ENCODE measurements at places on chromosomes 13 and 19. TPM values are rescaled to one million over a fixed set of nuclear protein-coding genes. Genes with fewer than 3 reads are reported as not detected.
A peak's percentile ranks its signal among the peaks of the same experiment; 100 is the strongest.

- DNase-seq: no peak
Observed at GRCh38 chr13:24076109-24076508, 84.4 kb upstream of the SPATA13 start.

SIX5 gene
- 51.1 TPM for polyA plus RNA-seq

DNA sequence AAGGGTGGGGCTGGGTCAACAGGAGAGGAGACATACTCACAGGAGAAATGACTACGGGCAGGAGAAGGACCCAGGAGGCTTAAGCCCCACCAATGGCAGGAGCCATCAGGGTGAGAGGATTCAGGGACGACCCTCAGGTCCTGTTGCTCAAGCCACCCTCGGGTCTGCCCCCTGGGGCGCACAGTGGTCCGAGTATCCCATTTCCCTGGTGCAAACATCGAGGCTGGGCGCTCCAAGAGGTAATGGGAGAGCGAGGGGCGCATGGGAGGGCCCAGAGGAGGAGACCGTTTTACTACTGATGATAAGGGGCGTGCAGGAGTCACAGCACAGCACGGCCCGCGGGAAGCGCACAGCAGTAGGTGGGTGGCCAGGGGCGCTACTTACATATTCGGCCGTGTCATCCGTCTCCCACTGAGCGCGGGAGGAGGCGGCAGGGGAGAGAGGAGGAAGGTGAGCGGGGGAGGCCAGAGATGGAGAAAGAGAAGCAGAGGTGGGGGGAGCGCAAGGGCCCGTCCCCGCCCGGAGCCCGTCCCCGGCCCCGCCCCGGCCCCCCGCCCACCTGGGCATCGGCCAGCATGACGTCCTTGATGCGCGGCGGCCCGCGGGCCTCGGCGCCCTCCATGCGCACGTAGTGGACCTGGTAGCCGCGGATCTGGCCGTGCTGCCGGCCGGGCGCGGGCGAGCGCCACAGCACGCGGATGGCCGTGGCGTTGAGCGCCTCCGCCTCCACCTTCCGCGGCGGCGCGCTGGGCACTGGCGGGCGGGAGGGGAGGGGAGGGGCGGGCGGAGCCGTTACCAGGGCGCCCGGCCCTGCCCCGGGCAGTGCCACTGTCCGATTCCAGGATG lies 111.5 kb downstream of the PTPRS start:
- DNase-seq: no peak

PRX gene
- polyA plus RNA-seq: 6.7 TPM

- DNase-seq: no peak
Observed at GRCh38 chr13:110509971-110510786, 51.3 kb downstream of the RAB20 start.

DNA sequence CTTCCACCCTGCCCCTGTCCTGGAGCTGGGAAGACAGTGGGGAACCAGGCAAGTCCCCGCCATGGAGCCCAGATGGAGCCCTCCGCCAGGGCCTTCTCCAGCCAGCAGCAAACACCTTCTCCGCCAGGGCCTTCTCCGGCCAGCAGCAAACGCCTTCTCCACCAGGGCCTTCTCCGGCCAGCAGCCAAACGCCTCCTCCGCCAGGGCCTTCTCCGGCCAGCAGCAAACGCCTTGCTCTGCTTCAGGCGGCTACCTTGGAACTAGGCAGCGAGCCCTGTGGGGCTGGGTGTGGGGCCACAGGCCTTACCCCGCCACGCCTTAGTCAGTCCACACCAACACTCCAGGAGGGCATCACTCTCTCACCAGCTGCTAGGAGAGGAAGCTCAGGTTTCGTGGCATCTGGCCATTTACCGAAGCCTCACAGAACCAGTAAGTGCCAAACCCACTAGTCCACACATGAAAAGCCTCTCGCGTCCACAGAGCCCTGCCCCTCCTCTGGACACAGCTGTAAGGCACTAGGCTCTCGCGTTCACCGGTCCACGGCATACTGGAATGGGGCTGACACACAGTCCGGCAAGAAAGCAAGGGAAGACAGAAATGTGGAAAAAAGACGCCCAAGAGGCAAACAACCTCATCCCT lies 41.0 kb downstream of the MLLT1 start:
- no peak for DNase-seq

GRCh38 chr19:2255112-2255845 lies 938 bp downstream of the JSRP1 start:
- DNase-seq: no peak

- no peak for DNase-seq
Observed at GRCh38 chr13:21717817-21718216, 46.9 kb downstream of the FGF9 start.

DNA sequence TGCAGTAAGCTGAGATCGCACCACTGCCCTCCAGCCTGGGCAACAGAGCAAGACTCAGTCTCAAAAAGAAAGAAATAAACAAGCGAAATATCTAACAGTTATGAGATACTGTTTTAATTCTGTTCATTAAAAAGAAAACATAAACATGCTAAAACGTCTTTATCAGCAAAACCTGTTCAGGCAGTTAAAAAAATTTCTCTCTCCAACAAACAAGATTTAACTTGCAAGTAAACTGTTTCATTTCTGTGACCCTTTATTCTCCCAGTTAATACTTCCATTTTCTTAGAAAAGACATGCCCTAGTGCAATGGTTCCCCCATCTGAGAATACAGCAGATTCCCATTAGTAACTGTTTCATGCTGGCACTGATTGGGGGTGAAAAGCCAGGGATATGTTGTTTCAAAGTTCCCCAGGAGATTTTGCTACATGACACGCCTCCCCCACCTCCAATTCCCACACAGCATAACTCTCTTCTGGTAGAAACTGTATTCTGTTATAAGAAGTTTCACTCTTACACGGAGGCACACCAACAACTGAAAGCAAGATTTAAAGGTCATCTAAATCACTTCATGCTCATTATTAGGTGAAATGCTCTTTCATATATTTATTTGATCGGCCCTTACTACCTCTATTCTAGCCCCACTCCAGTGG lies 24.4 kb downstream of the ELF1 start:
- no peak for DNase-seq

ASPDH gene
- not detected for polyA plus RNA-seq

LIPE gene
- 30.2 TPM for polyA plus RNA-seq

DNA sequence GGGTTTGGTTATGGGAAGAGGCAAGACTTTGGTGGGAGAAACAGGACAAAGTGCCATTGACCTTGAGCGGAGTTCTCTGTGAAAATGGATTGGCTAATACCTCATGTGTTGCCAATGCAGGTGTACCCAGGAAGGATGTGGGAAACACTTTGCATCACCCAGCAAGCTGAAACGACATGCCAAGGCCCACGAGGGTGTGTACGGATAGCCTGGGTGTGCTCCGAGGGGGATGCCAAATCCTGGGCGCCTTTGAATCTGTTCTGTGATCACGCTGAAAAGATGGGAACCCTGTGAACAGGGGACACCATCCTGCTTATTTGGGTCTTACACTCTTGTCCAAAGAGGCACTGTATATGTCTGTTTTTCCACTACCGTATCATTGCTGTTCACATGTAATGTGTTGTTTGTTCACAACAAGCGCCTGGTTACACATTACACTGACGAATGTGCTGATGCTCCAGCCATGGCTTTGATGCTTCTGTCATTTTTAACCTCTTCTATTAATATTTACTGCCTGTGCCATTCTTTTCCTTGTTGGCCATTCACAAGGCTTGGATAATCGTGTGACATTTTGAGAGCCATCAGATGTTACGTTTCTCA lies 8.3 kb downstream of the GTF3A start:
- no peak for DNase-seq

DNA sequence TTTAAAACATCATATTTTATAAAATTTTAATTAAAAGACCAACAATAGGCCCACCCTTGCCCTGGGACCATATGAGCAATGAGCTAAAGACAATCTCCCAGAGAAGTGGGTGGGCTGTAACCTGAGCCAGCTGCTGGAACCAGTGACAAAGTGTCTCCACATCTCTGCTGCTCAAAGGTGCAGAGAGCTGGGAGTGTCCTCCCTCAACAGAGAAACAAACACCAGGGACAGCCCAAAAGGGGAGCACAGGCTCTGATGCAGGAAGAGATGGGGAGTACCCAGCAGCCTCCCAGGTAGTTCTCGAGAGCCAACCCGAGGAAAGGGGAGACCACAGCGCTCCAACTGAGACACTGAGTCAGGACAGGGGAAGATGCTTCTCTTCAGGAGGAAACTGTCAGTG lies 39.1 kb downstream of the DOCK9 start:
- no peak for DNase-seq

GRCh38 chr13:76570510-76570971 lies 315.7 kb downstream of the KCTD12 start:
- DNase-seq: no peak

DNA sequence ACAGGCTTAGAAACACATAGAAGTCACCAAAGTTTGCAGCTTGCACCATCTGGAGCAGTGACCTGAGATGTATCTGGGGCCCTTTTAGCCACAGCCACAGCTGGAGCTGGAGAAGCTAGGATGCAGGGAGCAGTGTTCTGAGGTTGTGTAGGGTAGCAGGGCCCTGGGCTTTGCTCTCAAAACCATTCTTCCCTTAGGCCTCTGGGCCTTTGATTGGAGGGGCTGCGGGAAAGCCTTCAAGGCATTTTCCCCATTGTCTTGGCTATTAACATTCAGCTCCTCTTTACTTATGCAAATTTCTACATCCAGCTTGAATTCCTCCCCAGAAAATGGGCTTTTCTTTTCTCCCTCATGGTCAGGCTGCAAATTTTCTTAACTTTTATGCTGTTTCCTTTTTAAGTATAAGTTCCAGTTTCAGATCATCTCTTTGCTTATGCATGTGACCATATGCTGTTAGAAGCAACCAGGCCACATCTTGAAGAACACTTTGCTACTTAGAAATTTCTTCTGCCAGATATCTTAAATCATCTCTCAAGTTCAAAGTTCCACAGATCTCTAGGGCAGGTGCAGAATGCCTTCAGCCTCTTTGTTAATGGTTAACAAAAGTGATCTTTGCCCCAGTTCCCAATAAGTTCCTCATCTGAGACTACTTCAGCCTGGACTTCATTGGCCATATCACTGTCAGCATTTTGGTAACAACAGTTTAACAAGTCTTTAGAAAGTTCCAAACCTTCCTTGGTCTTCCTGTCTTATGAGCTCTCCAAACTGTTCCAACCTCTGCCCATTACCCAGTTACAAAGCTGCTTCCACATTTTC lies 48.5 kb downstream of the NBEA start:
- no peak for DNase-seq

GRCh38 chr13:99467764-99468163 lies 33.5 kb upstream of the TM9SF2 start:
- no peak for DNase-seq

CEACAM8 gene
- not detected for polyA plus RNA-seq

CYSLTR2 gene
- polyA plus RNA-seq: 0.14 TPM

UBA52 gene
- 1,360 TPM for polyA plus RNA-seq

- DNase-seq: peak; percentile 58
Observed at GRCh38 chr13:105232439-105232838, 1303.0 kb downstream of the EFNB2 start.

FFAR1 gene
- polyA plus RNA-seq: not detected

GRCh38 chr13:95301183-95301967 lies at the start of gene ABCC4:
Gene ABCC4, minus strand, starts transcription at chr13:95301451. Its CDS starts 137 bp downstream, at chr13:95301314.
- no peak for DNase-seq

DNA sequence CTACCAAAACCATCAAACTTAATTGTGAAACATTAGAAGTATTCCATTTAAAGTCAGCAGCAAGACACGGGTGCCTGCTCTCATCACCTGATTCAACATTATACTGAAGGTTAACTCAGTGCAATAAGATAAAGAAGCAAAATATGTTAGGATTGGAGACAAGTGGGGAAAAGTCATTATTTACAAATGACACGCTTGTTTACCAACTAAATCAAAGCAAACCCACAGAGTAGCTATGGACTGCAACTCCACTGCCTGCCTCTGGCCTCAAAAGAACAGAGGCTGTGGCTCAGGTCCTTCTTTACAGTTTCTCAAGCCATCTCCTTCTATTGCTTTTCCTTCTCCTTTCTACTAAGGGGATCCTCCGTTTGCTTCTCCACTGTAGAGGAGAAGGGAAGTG lies 21.0 kb upstream of the ATP12A start:
- no peak for DNase-seq

GRCh38 chr19:7063339-7063738 lies 4.9 kb upstream of the MBD3L3 start:
- no peak for DNase-seq

PSG7 gene
- polyA plus RNA-seq: not detected

- no peak for DNase-seq
Observed at GRCh38 chr13:51675385-51675784, 91.1 kb downstream of the WDFY2 start.

F10 gene
- 26.7 TPM for polyA plus RNA-seq

DNA sequence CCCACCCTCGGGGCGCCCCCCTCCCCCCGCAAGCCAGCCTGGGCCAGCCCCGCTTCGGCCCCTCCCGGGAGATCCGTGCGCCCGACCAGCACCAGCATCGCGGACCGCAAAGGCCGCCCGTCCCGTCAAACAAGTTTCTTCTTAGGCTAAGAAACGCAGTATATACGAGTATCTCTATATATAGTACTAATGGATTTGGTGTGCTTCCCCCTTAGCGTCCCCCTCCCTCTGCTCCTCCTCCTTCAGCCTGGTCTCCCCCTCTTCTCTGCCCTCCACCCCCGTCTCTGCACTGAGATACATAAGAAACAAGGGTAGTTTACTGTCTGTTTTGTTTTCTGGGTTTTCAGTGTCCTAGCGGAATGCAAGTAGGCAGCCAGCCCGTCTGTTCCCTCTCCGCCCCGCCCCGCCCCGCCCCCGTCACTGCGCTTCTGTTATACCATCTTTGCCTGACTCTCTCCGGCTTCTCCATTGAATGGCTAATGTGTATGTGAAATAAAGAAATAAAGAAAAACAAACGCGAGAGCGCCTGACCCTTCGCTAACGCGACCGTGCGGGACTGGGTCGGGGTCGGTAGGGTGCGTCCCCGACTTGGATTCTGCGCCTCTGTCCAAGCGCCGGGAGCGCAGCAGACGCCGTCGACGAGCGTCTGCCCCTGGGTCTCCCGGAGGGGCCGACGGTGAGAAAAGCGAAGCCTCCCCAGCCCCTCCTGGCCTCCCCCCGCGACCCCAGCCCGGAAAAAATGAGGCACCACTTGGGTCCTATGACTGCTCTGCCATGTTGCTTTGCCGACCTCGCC lies 4.2 kb downstream of the LYL1 start:
- DNase-seq: no peak

GRCh38 chr13:46097015-46097414 lies 7.8 kb downstream of the CPB2 start:
- no peak for DNase-seq

- no peak for DNase-seq
Observed at GRCh38 chr13:42361701-42362100, 89.7 kb downstream of the AKAP11 start.

- no peak for DNase-seq
Observed at GRCh38 chr13:96768524-96768923, 225.8 kb downstream of the OXGR1 start.

DNA sequence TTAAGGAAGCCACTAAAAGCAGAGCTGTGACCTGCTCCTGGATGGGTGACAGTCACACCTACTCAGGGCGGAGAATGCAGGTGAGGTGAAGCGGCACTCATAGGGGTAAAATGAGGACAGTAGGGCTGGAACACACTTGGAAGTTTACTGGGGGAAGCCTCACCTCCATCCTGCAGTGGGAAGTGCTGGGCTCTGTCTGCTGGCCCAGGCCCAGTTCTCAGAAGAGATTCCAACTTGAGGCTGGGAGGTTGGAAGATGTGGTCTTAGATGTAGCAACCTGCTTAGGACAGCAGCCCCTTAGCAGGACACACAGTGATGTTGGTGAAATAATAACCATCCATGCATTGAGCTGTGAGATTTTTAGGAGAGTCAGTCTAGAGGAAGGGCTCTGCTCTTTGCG lies 4.6 kb downstream of the MEDAG start:
- DNase-seq: no peak

Data from urinary bladder (tissue), 4 donors.